Fibroblast of lung (primary cell): ENCODE measurements at places on chromosomes 5 and 9. TPM values are rescaled to one million over a fixed set of nuclear protein-coding genes. Genes with fewer than 3 reads are reported as not detected.

- H3K4me3 ChIP-seq = no peak overlapping the region
- peaks cover 17% of the 10 kb centered on the region for H3K4me1 ChIP-seq
- H3K27ac ChIP-seq = no peak overlapping the region
- H3K36me3 ChIP-seq = no peaks in the 10 kb centered on the region
- peak; percentile 12 for DNase-seq
These were observed 41.5 kb upstream of the MAP1B start for GRCh38 chr5:72065751-72066255.

- H3K27ac ChIP-seq = peak overlapping the region; percentile 86
- H3K4me1 ChIP-seq = peaks cover 2% of the 10 kb centered on the region
- peak; percentile 72 for DNase-seq
- H3K36me3 ChIP-seq = no peaks in the 10 kb centered on the region
- peak overlapping the region; percentile 60 for H3K4me3 ChIP-seq
These were observed 38.3 kb downstream of the NR2F1 start for GRCh38 chr5:93621327-93621798.

- no peaks in the 10 kb centered on the region for H3K4me1 ChIP-seq
- H3K27ac ChIP-seq = no peak overlapping the region
- H3K36me3 ChIP-seq = no peaks in the 10 kb centered on the region
- peak; percentile 49 for DNase-seq
- no peak overlapping the region for H3K4me3 ChIP-seq
These were observed 141.8 kb upstream of the CD180 start for GRCh38 chr5:67338421-67338820.

GRCh38 chr5:159971514-159971913 lies 37.4 kb upstream of the TTC1 start:
- H3K4me3 ChIP-seq = no peak overlapping the region
- H3K27me3 ChIP-seq = no peaks in the 10 kb centered on the region
- no peak overlapping the region for H3K27ac ChIP-seq
- H3K36me3 ChIP-seq = no peaks in the 10 kb centered on the region
- DNase-seq = no peak

DNA sequence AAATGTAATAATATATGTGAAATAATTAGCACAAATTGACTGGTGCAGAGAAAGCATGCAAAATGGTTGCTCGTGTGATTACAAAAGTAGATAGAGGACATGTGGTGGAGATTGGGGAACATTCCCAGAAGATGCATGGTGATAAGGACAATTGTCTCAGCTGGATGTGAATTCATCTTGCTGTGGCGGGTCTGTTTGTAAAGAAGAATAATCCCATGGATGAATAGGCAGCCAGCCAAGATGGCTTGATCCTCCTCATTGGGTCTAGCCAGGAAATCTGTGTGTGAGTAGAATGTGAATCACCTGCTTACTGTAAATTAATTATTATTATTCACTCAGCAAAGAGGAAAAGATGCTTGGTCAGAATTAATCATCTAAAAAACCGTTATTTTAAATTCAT lies 12.6 kb upstream of the DPYSL3 start:
- no peak overlapping the region for H3K27ac ChIP-seq
- no peak for DNase-seq
- no peaks in the 10 kb centered on the region for H3K27me3 ChIP-seq

- no peaks in the 10 kb centered on the region for H3K27me3 ChIP-seq
- H3K4me1 ChIP-seq = peaks cover 3% of the 10 kb centered on the region
These were observed 703.4 kb upstream of the GRAMD2B start for GRCh38 chr5:125719681-125720347.

DNA sequence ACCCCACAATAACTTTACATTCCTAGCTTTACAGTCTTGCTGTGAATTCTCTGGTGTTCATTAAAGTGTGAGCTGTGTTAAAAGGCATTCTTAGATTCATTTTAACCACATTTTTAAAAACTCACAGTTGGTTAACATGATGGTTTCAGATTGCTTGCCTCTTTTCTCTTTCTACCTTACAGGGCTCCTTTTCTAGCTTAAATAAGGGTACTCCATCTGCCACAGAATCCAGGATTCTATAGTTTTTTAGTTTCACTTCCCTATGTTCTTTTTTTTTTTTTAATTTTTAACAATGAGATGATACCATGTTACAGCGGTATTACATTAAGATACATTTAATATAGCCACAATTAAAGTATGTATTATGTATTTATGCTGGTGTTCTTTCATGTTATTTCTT lies 3.9 kb upstream of the FBXO4 start:
- H3K4me1 ChIP-seq = peaks cover 3% of the 10 kb centered on the region
- H3K4me3 ChIP-seq = no peak overlapping the region
- peak; percentile 5 for DNase-seq
- H3K36me3 ChIP-seq = peaks cover 2% of the 10 kb centered on the region
- H3K27ac ChIP-seq = no peak overlapping the region

GRCh38 chr9:27945386-27945785 lies 372.1 kb upstream of the C9orf72 start:
- H3K4me1 ChIP-seq = no peaks in the 10 kb centered on the region
- no peaks in the 10 kb centered on the region for H3K27me3 ChIP-seq
- no peaks in the 10 kb centered on the region for H3K36me3 ChIP-seq
- no peak for DNase-seq
- H3K4me3 ChIP-seq = no peak overlapping the region
- H3K27ac ChIP-seq = no peak overlapping the region

DNA sequence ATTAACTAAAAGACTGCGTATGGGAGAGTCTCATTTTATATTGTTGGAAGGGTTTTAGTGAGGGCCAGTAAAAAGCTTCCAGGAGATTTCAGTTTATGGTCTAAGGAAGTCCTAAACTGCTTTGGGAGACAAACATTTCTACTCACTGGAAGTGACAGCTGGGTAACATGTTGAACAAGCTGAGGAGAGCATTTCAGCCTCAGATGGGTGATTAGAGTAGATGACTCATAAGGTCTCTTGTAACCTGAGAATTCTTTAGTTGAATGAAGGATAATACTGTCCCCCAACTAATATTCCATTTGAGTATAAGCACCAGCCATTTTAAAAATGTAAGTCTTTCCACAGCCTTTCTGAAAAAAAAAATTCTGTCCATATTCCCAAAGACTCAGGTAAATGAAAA lies 218.0 kb upstream of the C9orf72 start:
- H3K36me3 ChIP-seq = no peaks in the 10 kb centered on the region
- H3K27me3 ChIP-seq = no peaks in the 10 kb centered on the region
- H3K4me1 ChIP-seq = no peaks in the 10 kb centered on the region
- no peak overlapping the region for H3K27ac ChIP-seq
- H3K4me3 ChIP-seq = no peak overlapping the region
- peak; percentile 16 for DNase-seq

- no peak overlapping the region for H3K4me3 ChIP-seq
- no peaks in the 10 kb centered on the region for H3K27me3 ChIP-seq
- no peak for DNase-seq
- H3K27ac ChIP-seq = no peak overlapping the region
These were observed 538.6 kb downstream of the ELAVL2 start for GRCh38 chr9:23287390-23287789.

- H3K27me3 ChIP-seq = peaks cover 5% of the 10 kb centered on the region
- no peak overlapping the region for H3K27ac ChIP-seq
- no peak for DNase-seq
- no peak overlapping the region for H3K4me3 ChIP-seq
- peaks cover 4% of the 10 kb centered on the region for H3K4me1 ChIP-seq
These were observed 19.1 kb downstream of the TPPP start for GRCh38 chr5:673831-674629.

DNA sequence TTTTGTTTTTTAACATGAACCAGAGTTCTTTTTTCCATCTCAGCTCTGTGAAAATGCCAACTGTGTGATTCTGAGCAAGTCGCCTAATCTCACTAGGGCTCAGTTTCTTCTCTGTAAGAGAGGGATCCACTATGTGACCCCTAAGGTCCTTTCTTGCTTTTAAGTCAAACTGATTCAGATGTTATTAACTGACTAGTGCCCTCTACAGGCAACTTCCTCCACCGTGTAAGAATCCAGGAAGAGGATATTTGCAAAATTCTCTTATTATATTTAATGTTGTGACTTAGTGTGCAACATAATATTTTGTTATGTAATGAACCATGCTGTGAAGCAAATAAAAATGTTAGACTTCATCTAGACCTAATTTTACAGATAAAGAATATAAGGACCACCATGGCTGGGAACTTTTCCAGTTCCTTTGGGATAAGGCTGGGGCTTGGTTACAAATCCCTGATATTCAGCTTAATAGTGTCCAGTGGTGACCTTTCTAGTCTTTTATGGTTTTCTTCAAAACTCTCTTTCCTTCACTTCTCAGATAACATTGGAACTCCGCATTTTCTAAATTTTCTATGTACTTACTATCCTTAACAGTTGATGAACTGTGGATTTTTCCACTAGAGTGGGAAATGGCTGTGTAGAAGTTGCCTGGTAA lies 244.7 kb downstream of the PIK3R1 start:
- peaks cover 3% of the 10 kb centered on the region for H3K4me1 ChIP-seq
- DNase-seq = peak; percentile 83
- H3K36me3 ChIP-seq = no peaks in the 10 kb centered on the region
- no peak overlapping the region for H3K4me3 ChIP-seq
- no peak overlapping the region for H3K27ac ChIP-seq

DNA sequence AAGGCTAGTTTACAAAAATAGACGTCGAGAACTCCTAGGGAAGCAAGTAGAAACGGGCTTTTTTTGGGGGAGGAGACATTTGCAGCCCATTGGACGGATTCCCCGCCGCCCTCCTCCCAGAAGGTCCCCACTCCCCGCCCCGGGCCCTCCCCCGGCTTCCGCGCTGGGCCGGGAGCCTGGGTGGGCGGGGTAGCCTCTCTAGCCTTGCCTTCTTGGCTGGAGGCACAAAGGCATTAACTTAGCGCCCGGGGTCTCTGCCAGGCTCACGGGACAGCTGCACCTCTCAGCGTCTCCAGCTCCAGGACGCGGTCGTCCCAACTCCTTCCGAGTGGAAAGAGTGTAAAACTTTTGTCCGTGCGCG lies at the start of gene DMRTA1:
Gene DMRTA1 (plus strand): TSS at position 236 of the 361 bp plus-strand sequence. CDS start 242 bp downstream, outside the sequence.
- H3K4me1 ChIP-seq = no peaks in the 10 kb centered on the region
- H3K27me3 ChIP-seq = peaks cover 9% of the 10 kb centered on the region
- peak within 1 kb of the TSS; percentile 59 for H3K4me3 ChIP-seq
- no peaks in the 10 kb centered on the region for H3K36me3 ChIP-seq

- DNase-seq = no peak
- no peak overlapping the region for H3K27ac ChIP-seq
- H3K27me3 ChIP-seq = no peaks in the 10 kb centered on the region
- no peak overlapping the region for H3K4me3 ChIP-seq
These were observed 83.3 kb downstream of the AOPEP start for GRCh38 chr9:94809778-94810177.

DNA sequence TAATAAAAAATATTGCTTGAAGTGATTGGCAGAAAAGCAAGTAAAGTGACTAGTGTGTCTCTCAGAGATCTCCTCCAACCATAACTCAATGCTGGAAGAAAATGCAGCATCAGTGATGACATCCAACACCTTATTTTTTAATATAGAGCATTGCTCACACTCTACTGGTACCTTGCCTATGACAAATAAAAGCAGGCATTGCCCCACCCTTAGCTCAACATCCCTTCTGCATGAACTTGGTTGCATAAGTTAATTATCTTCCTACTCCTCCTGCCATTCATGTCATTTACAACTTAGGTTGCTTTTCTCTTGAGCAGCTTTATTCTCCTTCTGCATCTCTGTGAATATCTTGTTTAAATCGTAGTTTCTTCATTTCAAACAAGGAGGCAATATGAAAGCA lies 41.2 kb downstream of the FEM1C start:
- H3K27ac ChIP-seq = no peak overlapping the region
- no peak overlapping the region for H3K4me3 ChIP-seq
- H3K4me1 ChIP-seq = no peaks in the 10 kb centered on the region
- no peaks in the 10 kb centered on the region for H3K36me3 ChIP-seq
- no peaks in the 10 kb centered on the region for H3K27me3 ChIP-seq
- no peak for DNase-seq

- no peak overlapping the region for H3K27ac ChIP-seq
- H3K36me3 ChIP-seq = no peaks in the 10 kb centered on the region
- H3K27me3 ChIP-seq = no peaks in the 10 kb centered on the region
- no peaks in the 10 kb centered on the region for H3K4me1 ChIP-seq
- H3K4me3 ChIP-seq = no peak overlapping the region
These were observed 18.6 kb upstream of the SLC6A19 start for GRCh38 chr5:1182633-1183423.

DNA sequence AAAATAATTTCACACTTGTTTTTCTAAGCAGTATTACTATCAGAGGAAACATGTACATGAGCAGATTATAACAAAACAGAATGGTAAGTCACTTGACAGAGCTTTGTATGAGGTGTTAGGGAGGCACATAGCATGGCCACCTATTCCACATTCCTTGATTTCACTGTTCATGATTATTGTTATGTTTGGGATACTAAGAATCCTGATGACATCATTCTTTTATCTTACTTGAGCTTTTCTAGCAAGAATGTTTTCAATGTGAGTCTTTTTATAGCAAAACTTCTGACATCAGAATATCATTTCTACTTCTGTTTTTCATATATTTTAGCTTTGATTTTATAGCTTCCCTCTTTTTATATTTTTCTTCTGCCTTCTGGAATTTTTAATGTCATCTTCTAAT lies 208.2 kb downstream of the DMRTA1 start:
- H3K27me3 ChIP-seq = no peaks in the 10 kb centered on the region
- H3K36me3 ChIP-seq = no peaks in the 10 kb centered on the region
- H3K4me3 ChIP-seq = no peak overlapping the region
- DNase-seq = peak; percentile 37

GRCh38 chr5:83723031-83723430 lies 2.4 kb upstream of the HAPLN1 start:
- no peak overlapping the region for H3K4me3 ChIP-seq
- H3K36me3 ChIP-seq = no peaks in the 10 kb centered on the region
- no peak for DNase-seq
- H3K4me1 ChIP-seq = peaks cover 2% of the 10 kb centered on the region
- H3K27me3 ChIP-seq = no peaks in the 10 kb centered on the region
- no peak overlapping the region for H3K27ac ChIP-seq

- H3K27ac ChIP-seq = no peak overlapping the region
- DNase-seq = no peak
- no peaks in the 10 kb centered on the region for H3K27me3 ChIP-seq
- peaks cover 21% of the 10 kb centered on the region for H3K36me3 ChIP-seq
- no peak overlapping the region for H3K4me3 ChIP-seq
- no peaks in the 10 kb centered on the region for H3K4me1 ChIP-seq
These were observed 30.8 kb upstream of the SARDH start for GRCh38 chr9:133768859-133769510.

- H3K36me3 ChIP-seq = no peaks in the 10 kb centered on the region
- peaks cover 6% of the 10 kb centered on the region for H3K4me1 ChIP-seq
- no peak overlapping the region for H3K4me3 ChIP-seq
- H3K27me3 ChIP-seq = no peaks in the 10 kb centered on the region
- H3K27ac ChIP-seq = no peak overlapping the region
These were observed 189.6 kb downstream of the ESM1 start for GRCh38 chr5:54795777-54796176.

GRCh38 chr9:95017661-95018060 lies 291.2 kb downstream of the AOPEP start:
- no peak overlapping the region for H3K4me3 ChIP-seq
- peaks cover 3% of the 10 kb centered on the region for H3K36me3 ChIP-seq
- H3K4me1 ChIP-seq = peaks cover 20% of the 10 kb centered on the region
- peak overlapping the region; percentile 81 for H3K27ac ChIP-seq
- DNase-seq = no peak

NEUROG1 gene
- total RNA-seq = not detected in 2 replicates

KCNN2 gene
- 0.50 TPM in 1 of 2 replicates, not detected in the other for total RNA-seq

SPRY4 gene
- 4.5 and 4.9 TPM in 2 replicates for total RNA-seq

IRX1 gene
- total RNA-seq = not detected in 2 replicates

C5orf15 gene
- 31.8 and 43.1 TPM in 2 replicates for total RNA-seq

KLHL3 gene
- total RNA-seq = 1.5 and 2.3 TPM in 2 replicates

PCDHGB6 gene
- 3.9 and 4.3 TPM in 2 replicates for total RNA-seq

FAM221B gene
- total RNA-seq = not detected in 2 replicates

AGXT2 gene
- total RNA-seq = not detected in 2 replicates

PDZD2 gene
- total RNA-seq = under 0.01 and 0.33 TPM in 2 replicates

HAVCR1 gene
- not detected in 2 replicates for total RNA-seq
